CD8-positive, alpha-beta memory T cell (primary cell): ENCODE measurements at places on chromosomes 2 and 18. TPM values are rescaled to one million over a fixed set of nuclear protein-coding genes. Genes with fewer than 3 reads are reported as not detected.

DNA sequence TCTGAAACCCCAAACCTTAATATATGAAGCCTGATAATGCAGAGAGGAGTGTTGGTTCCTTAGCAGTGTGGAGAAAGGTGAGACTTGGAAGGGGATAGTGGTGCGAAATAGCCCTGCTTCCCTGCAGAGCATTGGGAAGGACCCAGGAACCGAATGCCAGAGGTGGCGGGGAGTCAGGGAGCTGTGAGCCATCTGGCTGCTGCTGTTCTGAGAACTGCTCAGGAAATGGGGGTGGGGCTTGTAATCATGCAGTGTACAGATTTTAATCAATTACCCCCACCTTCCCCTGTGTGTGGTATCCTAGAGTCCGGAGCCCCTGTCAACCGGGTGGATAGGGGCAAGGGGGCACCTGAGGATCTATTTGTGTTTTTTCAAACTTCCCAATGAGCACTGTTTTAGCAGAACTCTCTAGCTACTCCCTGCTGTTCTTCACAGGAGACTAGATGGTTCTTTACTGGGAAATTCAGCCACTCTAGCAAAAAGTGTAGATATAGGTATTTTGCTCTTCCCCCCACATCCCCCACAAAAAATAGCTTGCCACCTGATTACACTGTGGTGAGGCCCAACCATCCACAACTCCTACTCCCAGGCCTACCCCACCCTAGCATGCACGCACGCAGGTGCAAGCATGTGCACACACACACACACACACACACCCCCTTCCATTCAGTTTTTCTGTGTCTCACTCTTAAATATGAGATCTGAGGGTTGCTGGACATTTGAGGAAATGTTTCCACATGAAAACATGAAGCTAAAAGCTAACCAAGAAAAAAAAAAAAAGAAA, 30.1 kb upstream of the MBOAT2 start:
- H3K27me3 ChIP-seq: no peaks in the 10 kb centered on the region
- H3K4me3 ChIP-seq: no peak overlapping the region
- no peak for DNase-seq
- no peaks in the 10 kb centered on the region for H3K36me3 ChIP-seq

- no peak overlapping the region for H3K4me3 ChIP-seq
- no peaks in the 10 kb centered on the region for H3K36me3 ChIP-seq
- no peak for DNase-seq
- H3K27me3 ChIP-seq: no peaks in the 10 kb centered on the region
- peaks cover 21% of the 10 kb centered on the region for H3K4me1 ChIP-seq
- H3K27ac ChIP-seq: no peak overlapping the region
These were observed 7.1 kb downstream of the ACTG2 start for GRCh38 chr2:73899801-73900336.

- no peaks in the 10 kb centered on the region for H3K4me1 ChIP-seq
- H3K36me3 ChIP-seq: no peaks in the 10 kb centered on the region
- no peak overlapping the region for H3K4me3 ChIP-seq
- no peak for DNase-seq
- no peaks in the 10 kb centered on the region for H3K27me3 ChIP-seq
These were observed 511.1 kb upstream of the ID2 start for GRCh38 chr2:8170552-8171327.

GRCh38 chr2:216800836-216801235, 59.0 kb downstream of the TNP1 start:
- H3K4me3 ChIP-seq: no peak overlapping the region
- H3K27ac ChIP-seq: no peak overlapping the region
- no peaks in the 10 kb centered on the region for H3K4me1 ChIP-seq
- no peaks in the 10 kb centered on the region for H3K36me3 ChIP-seq
- no peak for DNase-seq

The PLEKHH2 gene
- polyA plus RNA-seq: not detected

The PMAIP1 gene
- 15.0 TPM for polyA plus RNA-seq

DNA sequence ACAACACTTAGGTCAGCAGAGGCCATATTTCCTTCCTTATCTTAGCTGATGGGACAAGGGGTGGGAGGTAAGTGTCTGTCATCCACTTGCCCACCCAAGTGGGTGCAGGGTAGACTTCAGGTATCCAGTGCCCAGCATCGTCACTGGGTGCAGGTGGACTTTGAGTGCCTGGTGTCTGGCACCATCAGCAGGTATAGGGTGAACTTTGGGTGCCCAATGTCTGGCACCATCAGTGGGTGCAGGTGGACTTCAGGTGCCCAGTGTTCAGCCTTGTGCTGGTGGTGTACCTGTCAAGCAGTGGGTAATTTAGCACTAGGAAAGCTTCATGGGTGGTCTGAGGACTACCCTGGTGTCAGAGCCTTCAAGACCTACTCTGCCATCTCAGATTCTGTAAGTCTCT, 175.6 kb downstream of the SEPTIN10 start:
- DNase-seq: no peak
- no peaks in the 10 kb centered on the region for H3K36me3 ChIP-seq
- H3K4me1 ChIP-seq: no peaks in the 10 kb centered on the region
- H3K27me3 ChIP-seq: no peaks in the 10 kb centered on the region
- H3K27ac ChIP-seq: no peak overlapping the region
- no peak overlapping the region for H3K4me3 ChIP-seq

DNA sequence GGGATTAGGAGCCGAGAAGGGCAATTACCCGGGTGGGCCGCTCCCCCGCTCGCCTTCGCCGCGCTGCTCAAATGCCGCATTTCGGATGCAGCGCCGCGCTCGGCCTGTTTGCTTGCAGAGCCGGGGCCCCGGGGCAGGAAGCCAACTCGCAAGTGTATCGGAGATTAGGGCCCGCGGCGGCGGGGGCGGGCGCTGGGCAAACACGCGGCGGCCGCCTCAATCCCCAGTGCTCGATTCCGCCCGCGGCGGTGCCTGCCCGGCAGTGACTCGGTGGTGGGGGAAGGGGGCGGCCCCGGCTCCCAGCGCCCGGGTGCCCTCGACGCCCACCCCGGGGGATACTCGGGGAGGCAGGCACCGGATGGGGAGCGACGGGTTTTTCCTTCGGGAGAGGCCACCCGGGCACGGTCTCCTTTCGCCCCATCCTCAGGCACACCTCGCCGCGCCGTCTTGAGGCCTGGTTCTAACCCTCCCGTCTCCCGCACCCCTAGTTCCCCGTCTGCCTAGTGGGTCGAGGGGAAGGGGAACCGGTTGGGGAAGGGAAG, 26.6 kb upstream of the NOTO start:
- peaks cover 10% of the 10 kb centered on the region for H3K27me3 ChIP-seq
- DNase-seq: peak; percentile 52
- H3K4me3 ChIP-seq: peak overlapping the region; percentile 62
- no peak overlapping the region for H3K27ac ChIP-seq
- no peaks in the 10 kb centered on the region for H3K36me3 ChIP-seq

- no peak overlapping the region for H3K27ac ChIP-seq
- no peaks in the 10 kb centered on the region for H3K27me3 ChIP-seq
- DNase-seq: no peak
- no peak overlapping the region for H3K4me3 ChIP-seq
These were observed 12.4 kb downstream of the TFCP2L1 start for GRCh38 chr2:121272596-121272995.

The CYTIP gene
- polyA plus RNA-seq: 144 TPM

DNA sequence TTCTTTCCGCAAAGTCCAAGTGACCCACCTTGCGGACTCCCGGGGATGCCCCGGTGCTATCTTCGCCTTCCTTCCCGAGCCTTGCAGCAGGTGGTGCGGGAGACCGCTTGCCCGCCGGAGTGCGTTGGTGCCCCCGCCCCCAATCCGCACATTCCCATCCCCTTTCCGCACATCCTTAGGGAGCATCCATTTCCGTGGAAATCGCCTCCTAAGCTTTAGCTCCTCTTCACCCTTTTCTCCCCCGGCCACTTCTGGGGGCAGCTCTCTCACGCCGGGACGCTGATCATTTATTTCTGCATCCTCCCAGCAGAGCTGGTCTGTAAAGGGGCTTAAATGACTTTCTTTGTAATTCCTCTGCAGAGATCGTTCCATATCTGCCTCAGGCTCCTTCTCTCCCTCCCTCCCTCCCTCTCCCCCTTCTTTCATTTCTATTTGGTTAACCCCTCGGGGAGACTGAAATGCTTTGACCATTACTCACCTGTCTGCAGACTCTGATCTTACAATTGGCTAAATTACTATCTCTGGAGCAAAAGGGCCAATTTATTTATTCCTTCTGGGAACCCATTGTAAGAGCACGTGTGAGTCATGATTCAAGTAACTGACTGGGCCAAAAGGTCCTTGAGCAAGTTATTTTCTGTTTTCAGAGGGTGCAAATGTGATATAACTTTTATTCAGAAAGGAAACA, 1.3 kb upstream of the LYPD1 start:
- H3K4me1 ChIP-seq: no peaks in the 10 kb centered on the region
- no peaks in the 10 kb centered on the region for H3K36me3 ChIP-seq
- no peaks in the 10 kb centered on the region for H3K27me3 ChIP-seq
- H3K27ac ChIP-seq: no peak overlapping the region
- H3K4me3 ChIP-seq: no peak overlapping the region

DNA sequence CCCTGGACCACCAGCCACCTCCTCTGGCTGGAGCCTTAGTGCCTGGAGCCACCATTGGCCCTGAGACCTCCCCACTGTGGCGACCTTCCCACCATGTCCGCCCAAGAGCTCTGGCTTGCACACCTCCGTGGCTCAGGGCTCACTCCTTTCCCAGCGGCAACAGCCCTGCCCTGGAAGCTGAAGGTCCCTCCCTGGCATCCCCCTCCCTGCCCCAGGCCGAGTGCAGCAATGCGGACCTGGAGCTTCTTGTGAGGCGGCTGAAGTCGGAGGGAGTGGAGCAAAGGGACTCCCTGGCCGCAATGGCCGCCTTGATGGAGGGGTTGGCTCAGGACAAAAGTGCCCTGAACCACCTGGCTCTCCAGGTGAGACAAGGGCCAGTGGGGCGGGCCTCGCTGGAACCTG, 28.6 kb downstream of the CROCC2 start:
- H3K27ac ChIP-seq: no peak overlapping the region
- no peak for DNase-seq
- no peak overlapping the region for H3K4me3 ChIP-seq
- no peaks in the 10 kb centered on the region for H3K4me1 ChIP-seq
- no peaks in the 10 kb centered on the region for H3K27me3 ChIP-seq

- no peaks in the 10 kb centered on the region for H3K4me1 ChIP-seq
- no peaks in the 10 kb centered on the region for H3K36me3 ChIP-seq
- no peak overlapping the region for H3K27ac ChIP-seq
- no peak for DNase-seq
These were observed 911.5 kb upstream of the FSHR start for GRCh38 chr2:50065835-50066234.

DNA sequence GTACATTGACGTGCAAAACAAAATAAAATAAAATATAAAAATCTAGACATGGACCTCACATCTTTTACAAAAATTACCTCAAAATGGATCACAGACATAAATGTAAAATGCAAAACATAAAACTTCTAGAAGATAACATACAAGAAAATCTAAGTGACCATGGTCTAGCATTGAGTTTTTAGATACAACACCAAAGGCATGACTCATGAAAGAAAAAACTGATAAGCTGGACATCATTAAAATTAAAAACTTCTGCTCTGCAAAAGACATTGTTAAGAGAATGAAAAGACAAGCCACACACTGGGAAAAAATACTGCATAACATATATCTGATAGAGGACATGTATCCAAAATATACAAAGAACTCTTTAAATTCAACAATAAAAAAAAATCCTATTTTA, 14.4 kb downstream of the MAP4K3 start:
- H3K27ac ChIP-seq: no peak overlapping the region
- H3K36me3 ChIP-seq: no peaks in the 10 kb centered on the region
- no peak overlapping the region for H3K4me3 ChIP-seq
- no peak for DNase-seq

GRCh38 chr2:99626158-99626557, 136.3 kb upstream of the REV1 start:
- H3K4me1 ChIP-seq: no peaks in the 10 kb centered on the region
- no peak for DNase-seq
- H3K4me3 ChIP-seq: no peak overlapping the region

DNA sequence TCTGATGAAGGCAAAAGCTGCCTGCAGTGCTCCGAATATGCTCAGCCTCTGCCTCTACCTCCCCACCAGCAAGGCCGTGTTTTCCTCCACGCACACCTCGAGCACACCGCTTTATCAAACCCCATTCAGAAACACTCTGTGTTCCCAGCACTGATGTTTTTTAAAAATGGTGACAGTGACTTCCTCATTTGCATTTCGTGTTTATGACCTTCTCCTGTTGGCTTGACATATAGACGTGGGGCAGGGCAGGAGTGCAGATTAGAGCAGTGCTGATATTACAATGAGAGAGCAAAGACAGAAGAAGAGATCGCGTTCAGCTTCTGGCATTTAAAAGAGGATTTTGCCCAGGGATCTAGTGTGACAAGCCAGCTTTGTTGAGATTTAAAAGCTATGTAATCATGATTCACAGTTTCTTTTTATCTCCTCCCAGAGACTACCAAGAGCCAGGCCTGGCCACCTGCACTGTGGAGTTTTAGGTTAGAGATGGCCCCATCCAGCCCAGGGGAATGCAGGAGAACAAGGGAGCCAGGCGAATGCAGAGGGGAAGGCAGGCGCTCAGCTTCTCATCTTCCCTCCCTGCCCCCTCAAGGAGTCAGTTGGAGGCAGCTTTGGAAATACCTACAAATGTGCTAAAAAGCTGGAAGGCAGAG, 61.5 kb upstream of the NEDD4L start:
- no peak overlapping the region for H3K27ac ChIP-seq
- no peaks in the 10 kb centered on the region for H3K4me1 ChIP-seq
- DNase-seq: no peak
- no peak overlapping the region for H3K4me3 ChIP-seq
- no peaks in the 10 kb centered on the region for H3K36me3 ChIP-seq

DNA sequence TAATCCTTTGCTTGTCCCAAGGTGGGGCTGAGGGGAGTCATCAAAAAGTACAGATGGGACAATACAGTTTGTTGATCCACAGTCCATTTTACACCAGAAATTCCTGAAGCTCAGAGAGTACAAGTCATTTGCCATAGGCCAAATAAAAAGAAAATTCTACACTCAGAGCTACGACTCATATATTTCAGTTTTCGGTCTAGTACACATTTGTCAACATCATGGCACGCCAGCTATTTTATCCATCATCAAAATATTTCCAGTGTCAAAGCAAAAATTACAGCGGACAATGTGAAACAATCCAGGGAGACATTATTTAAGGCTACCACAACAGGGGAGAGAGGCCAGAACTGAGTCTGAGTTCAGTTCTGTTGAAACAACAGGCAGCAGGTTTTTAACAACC, 587.5 kb upstream of the DSEL start:
- no peaks in the 10 kb centered on the region for H3K4me1 ChIP-seq
- H3K27ac ChIP-seq: no peak overlapping the region
- H3K4me3 ChIP-seq: no peak overlapping the region
- no peak for DNase-seq
- no peaks in the 10 kb centered on the region for H3K36me3 ChIP-seq

GRCh38 chr2:34004936-34005335, 405.8 kb upstream of the FAM98A start:
- H3K27ac ChIP-seq: no peak overlapping the region
- H3K4me3 ChIP-seq: no peak overlapping the region
- H3K27me3 ChIP-seq: no peaks in the 10 kb centered on the region
- no peak for DNase-seq
- no peaks in the 10 kb centered on the region for H3K36me3 ChIP-seq

The IL37 gene
- polyA plus RNA-seq: not detected

The PLGLB1 gene
- polyA plus RNA-seq: 1.9 TPM

The GBX2 gene
- polyA plus RNA-seq: not detected

GRCh38 chr2:48597492-48597891, 20.2 kb upstream of the GTF2A1L start:
- H3K4me3 ChIP-seq: no peak overlapping the region
- H3K36me3 ChIP-seq: no peaks in the 10 kb centered on the region
- DNase-seq: no peak
- no peak overlapping the region for H3K27ac ChIP-seq
- no peaks in the 10 kb centered on the region for H3K4me1 ChIP-seq
